ENCODE measurements at places on chromosomes 16 and 17.

DNA sequence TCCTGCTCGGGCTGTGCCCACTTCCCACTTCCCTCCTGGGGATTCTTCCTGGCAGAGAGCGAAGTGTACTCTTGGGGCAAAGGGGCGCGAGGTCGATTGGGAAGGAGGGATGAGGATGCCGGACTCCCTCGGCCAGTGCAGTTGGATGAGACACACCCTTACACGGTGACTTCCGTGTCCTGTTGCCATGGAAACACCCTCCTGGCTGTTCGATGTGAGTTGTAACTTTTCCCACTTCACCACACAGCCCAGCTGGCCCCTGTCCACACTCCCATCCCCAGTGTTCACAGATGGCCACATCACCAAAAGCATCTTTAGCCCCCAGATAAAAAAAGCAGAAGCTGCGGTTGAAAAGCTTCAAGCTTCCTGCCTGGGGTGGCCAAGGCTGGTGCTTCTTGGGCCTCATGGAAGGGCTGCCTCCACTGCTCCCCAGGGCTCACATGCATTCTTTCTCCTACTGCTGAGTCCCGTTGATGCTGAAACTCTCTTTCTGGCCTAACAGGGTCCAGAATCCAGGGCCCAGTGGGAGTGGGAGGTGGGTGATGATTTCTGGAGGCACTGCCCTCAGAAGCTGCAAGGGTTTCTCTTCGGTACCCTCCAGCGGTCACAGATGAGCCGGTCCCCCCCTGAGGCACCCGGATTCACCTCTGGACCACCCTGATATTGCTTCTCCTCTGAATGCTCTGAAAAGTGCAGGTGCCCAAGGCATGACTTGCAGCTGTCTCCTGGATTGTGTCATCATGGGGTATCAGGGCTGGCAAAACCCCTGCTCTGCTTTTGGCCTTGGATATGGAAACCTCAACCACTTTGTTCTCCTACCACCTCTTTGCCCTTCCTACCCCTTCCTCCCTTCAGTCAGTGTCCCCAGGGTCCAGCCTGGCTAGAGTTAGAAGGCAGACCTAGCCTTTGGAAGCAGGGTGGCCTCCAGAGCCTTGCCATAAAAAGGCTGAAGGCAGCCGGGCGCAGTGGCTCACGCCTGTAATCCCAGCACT lies 2.2 kb upstream of the TRAF4 start:
- DNase-seq, result no peak

GRCh38 chr17:69047368-69048263 lies 13.1 kb downstream of the ABCA9 start:
- no peak for DNase-seq

DNA sequence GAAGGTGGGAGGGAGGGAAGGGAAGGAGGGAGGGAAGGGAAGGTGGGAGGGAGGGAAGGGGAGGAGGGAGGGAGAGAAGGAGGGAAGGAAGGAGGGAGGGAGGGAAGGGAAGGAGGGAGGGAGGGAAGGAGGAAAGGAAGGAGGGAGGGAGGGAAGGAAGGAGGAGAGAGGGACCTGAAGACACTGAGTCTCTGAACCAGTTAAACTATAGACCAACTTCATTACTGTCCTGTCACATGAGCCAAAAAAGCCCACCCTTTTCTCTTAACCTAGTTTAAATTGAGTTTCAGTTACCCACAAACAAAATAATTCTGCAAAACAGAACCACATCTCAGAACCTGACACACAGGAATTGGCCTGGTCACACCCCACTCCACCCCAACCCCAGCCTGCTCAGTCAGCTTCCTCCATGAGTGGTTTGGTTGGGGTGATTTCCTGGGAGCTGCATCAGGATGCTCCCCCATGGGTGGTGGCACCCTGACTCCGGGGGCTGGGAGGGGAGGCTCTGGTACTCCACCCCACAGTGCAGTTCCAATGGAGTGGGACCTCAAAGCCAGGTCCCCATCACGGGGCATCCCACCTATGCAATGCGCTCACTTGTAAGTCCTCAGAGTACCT lies 4.7 kb upstream of the PRR29 start:
- DNase-seq, result no peak

DNA sequence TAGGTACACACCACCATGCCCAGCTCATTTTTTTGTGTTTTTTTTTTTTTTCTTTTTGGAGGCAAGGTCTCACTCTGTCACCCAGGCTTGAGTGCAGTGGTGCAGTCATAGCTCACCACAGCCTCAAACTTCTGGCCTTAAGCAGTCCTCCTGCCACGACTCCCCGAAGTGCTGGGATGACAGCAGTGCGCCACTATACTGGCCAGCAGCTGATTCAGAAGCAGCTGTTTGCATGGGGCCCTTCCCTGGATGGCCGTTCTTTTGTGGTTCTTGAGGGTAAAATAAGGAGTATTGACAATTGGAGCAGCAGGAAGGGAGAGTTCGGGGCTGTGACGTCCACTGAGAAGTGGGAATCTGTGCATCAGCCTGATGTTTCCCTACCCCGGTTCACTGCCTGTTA lies 41.6 kb downstream of the KIAA0513 start:
- no peak for DNase-seq

DNA sequence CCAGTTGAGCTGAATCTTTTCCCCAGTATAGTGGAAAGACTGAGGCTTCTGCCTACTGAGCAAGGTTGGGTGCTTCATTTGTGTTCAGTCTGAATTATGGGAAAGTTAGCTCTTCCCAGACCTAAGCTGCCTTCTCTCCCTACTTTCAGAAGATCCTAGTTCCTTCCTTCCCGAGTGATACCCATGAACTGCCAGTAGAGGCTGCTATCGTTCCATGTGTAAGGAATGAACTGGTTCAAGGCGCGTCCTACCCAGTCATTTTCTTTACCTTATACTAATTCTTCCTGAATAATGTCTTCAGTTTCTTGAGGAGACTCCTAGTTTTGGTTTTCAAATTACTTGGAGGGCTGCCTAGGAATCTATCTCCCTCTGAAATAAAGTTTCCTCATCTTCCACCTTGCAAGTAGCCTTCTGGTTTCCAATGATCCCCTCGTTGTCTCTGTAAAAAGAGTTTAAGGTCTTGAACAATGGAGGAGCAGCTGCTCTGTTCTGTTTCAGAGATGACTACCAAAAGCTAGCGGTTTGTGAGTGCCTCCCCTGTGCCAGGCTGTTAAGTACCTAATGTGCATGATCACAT lies 934 bp upstream of the AOC2 start:
- DNase-seq, result no peak

DNA sequence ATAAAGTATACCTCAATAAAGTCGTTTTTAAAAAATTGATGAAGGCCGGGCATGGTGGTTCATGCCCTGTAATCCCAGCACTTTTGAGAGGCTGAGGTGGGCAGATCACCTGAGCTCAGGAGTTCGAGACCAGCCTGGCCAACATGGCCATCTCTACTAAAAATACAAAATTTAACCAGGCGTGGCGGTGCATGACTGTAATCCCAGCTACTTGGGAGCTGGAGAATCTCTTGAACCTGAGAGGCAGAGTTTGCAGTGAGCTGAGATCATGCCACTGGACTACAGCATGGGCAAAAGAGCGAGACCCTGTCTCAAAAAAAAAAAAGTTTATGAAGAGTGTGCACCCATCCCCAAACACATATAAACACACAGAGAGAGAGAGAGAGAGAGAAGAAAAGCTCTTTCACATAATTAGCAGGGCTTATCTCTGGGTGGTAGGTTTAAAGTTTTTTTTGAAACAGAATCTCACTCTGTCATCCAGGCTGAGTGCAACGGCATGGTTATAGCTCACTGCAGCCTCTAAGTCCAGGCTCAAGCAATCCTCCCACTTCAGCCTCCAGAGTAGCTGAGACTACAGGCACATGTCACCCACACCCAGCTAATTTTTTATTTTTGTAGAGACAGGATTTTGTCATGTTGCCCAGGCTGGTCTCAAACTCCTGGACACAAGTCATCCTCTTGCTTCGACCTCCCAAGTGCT lies 3.0 kb downstream of the SREBF1 start:
- DNase-seq, result no peak

DNA sequence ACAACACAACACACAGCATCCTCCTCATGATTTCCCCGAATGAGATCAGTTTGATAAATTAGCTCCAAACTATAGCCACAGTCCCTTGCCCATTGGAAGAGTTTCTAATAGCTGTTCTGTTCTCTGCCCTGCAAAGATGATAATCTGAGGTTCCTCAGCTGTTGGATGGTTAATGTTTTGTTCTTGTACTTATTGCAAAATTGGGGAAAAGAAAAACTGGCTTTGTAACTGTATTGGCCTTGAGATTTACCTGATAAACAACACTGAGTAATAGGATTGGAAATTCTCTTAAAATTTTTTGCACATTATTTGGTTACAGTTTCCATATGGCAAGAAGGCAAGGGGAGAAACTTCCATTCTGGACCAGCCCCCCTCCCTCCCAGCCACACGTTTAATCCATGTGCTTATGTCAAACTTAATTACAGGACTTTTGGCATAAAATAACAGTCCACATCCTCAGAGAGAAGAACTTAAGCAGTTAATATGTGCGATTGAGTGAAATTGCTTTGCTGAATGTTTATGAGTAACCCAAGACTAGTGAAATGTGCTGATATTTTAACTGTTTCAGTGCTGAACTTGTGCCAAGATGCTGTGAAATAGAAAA lies 119.1 kb upstream of the ZFHX3 start:
- no peak for DNase-seq

DNA sequence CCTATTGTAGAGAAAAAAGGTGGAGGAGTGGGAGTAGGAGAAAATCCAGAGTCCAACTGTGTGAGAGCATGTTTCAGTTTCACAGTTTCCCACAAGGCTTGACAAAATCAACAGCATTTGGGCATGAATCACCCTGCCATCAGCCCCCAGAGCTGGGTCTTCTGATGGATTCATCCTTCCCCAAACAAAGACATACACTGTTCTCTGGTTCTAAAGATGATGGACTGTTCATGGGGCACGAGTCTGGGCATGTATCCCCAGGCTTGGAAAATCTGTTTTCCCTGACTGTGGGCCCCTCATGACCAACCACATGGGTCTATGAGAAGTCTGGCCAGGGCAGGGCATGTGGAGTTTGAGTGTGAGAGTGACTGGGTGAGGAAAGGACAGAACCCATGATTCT lies 210.4 kb upstream of the IRX5 start:
- DNase-seq, result no peak

- no peak for DNase-seq
These were observed 800 bp downstream of the ZNF747 start for GRCh38 chr16:30533748-30534367.

GRCh38 chr16:4927661-4928060 lies 9.3 kb downstream of the PPL start:
- DNase-seq, result no peak

DNA sequence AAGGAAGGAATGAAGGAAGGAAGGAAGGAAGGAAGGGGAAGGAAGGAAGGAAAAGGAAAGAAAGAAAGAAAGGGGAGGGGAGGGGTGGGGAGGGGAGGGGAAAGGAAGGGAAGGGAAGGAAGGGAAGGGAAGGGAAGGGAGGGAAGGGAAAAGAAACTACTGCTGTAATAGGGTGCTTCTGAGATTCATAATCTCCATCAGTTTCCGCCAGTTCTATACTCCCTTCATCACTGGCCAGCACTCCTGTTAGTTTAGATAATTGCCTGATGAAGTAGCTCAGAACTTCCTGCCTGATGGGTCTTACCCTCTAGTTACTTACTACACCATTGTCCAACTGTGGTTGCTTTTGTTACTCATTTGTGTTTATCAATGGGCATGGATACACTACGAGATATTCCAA lies 2.0 kb upstream of the KRTAP9-6 start:
- no peak for DNase-seq

DNA sequence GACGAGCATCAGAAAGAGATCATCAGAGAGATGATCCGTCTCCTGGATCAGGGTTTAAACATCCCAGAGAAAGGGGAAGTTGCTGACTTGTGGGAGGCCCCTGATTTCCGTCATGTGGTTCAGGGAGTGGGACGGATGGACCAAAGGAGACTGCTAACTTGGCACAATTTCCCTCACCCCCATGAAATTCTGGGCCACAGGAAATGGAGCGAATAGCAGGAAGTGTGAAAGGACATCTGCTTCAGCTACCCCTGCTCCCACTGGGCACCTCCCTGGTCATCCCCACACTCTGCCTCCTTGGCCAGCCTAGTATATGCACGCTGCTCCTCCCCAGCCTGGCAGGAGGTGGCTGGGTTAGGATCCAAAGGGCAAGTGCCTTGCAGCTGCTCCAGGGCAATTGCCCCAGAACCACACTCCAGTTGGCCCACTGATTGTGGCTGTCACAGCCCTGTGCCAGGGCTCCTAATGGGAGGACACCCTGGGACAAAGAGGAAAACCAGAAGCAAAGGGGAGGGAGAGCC lies 1.3 kb downstream of the ARRB2 start:
- no peak for DNase-seq

- DNase-seq, result no peak
These were observed 985 bp upstream of the FZD2 start for GRCh38 chr17:44556166-44556831.

DNA sequence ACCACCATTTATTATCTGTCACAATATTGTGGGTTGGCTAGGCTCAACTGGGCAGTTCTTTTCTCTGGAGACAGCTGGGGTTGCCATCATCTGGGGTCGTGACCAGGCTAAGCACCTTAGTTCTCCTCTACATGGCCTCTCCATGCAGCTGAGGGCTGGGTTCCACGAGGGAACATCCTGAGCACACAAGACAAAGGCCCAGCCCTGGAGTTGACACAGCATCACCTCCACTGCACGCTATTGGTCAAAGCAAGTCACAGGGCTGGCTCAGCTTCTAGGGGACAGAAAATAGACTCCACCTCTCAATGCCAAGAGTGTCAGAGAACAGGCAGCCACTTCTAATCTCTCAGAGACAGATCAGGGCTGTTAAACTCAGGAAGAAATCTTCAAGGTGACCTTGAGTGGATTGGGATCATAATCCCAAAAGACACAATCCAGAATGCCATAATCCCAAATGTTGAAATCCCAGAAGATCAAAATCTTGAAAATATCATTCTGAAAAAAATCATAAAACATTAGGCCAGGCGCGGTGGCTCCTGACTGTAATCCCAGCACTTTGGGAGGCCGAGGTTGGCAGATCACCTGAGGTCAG lies 13.0 kb upstream of the USP10 start:
- DNase-seq, result no peak

DNA sequence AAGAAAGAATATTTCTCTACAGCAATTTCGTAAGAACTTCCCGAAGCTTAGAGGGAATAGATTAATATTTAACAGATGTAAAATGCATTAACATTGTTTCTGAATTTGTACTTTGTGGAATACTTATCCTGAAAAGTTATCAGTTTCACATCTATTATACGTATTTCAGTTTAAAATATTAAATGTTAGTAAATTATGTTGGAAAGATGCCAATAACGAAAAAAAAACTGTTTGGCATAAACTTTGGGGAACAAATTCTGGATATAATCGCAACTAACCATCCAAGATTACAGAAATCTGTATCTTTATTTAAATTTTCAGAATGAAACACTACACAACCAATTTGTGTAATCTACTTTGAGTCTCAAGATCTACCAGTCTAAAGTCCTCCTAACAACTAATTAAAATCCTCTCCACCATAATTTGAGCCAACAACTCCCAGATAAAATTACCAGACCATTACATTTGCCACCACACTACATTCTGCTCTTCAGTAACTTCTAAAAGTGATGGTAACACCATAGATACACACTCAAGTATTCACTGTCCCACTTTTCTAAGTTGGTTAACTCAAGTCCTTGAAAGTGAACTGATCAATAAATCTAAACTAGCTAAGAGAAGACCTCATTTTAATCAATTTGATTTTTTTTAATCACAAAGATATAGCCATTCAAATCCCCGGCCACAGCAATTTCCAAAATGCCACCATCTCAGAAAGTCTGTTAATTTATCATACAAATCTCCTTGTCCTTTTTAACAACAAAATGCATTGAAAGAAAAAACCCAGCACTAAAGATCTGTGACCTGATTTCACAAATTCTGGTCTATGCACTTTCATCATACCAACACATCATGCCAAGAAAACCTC lies 2.0 kb downstream of the SIAH1 start:
- no peak for DNase-seq

GRCh38 chr16:79903471-79903870 lies 302.9 kb upstream of the MAF start:
- DNase-seq, result no peak
